ENCODE measurements at places on chromosomes 4 and X.
A peak's percentile ranks its signal among the peaks of the same experiment; 100 is the strongest.

GRCh38 chrX:42075032-42075431, 151.7 kb upstream of the CASK start:
- ATAC-seq: no peak

GRCh38 chr4:73528171-73528570, 46.6 kb downstream of the AFM start:
- no peak for ATAC-seq

GRCh38 chrX:115584696-115585095, 23.7 kb downstream of the PLS3 start:
- ATAC-seq: peak; percentile 50

- peak; percentile 37 for ATAC-seq
Observed at GRCh38 chr4:164937576-164938270, 39.7 kb downstream of the TRIM61 start.

- no peak for ATAC-seq
Observed at GRCh38 chr4:4762300-4762699, 97.2 kb upstream of the MSX1 start.

- no peak for ATAC-seq
Observed at GRCh38 chr4:102308032-102308799, 37.1 kb downstream of the SLC39A8 start.

GRCh38 chr4:141121768-141122454, 11.4 kb downstream of the RNF150 start:
- ATAC-seq: no peak

DNA sequence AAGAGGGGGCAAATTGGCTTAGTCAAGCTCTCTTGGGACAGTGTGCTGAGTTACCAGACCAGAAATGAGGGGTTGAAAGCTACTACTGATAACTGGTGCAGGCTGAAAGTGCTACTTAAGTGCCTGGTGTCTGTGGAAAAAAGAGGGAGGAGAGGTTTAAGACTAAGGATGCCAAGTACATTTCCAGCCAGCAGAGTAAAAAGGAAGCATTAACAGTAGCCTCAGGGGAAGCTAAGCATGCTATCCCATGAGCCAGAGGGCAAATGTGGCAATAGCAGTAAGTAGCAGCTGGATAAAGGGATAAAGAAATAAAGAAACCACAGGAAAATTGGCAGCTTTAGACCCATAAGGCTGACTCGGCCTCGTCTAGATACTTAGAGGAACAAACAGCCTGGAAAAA, 196.3 kb upstream of the MAB21L2 start:
- ATAC-seq: peak; percentile 24

GRCh38 chr4:10343656-10344055, 113.6 kb downstream of the ZNF518B start:
- ATAC-seq: no peak

DNA sequence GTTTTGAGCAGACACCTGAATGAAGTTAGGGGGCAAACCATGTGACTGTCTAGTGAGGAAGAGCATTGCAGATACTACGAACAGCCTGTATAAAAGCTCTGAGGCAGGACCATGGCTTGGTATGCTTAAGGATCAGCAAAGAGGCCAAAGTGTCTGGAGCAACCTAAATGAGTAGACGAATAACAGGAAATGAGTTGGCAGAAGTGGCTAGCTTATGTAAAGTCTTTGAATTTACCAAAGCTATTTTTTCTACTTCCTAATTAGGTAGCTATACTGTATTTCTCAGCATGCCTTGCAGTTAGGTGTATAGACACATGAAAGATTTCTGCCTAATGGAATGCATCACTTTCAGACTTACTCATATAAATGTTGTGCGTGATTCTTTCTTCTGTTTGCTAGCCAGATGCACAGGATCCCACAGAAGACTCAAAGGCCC, 9.3 kb upstream of the GPRIN3 start:
- no peak for ATAC-seq
